ENCODE measurements at places on chromosomes 2 and 18.

GRCh38 chr2:44579837-44580230, 218.1 kb downstream of the CAMKMT start:
- DNase-seq: no peak

GRCh38 chr2:86807133-86807467, 16.4 kb upstream of the CD8A start:
- DNase-seq: no peak

DNA sequence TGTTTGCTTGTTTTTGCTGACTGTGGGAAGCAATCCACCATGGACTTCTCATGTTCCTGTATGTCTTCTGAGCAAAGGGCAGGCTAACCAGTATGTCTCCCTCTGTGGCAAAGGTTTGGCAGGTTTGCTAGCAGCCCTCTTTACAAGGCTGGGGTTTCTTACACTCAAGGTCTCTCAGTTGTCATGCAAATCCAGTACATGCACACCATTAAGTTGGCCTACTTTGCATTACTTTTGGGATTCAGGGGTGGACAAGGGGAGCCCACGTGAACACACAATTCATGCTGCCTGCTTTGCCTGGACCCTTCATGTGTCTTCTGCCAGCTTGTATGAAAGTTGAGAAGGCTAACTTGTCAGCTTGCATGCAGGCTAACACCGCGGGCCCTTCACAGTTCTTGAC, 134.9 kb downstream of the LRRTM4 start:
- DNase-seq: no peak

GRCh38 chr2:69380072-69380917, 6.7 kb downstream of the GFPT1 start:
- DNase-seq: no peak

- DNase-seq: no peak
Measured at GRCh38 chr2:3142961-3143571, 234.6 kb downstream of the EIPR1 start.

DNA sequence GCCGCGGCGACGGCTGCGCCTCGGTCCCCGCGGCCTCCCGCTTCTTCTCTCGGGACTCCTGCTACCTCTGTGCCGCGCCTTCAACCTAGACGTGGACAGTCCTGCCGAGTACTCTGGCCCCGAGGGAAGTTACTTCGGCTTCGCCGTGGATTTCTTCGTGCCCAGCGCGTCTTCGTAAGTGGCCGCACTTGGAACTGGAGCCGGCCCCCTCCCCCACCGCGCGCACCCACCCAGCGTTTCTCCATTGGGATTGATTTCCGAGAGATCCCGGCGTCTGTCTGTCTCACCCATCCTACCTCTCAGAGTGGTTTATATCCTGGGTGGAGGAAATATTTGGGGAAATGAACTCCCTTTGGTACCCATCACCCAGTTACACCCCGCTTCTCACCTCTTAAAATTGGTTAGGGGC, 498 bp downstream of the ITGAV start:
- no peak for DNase-seq

DNA sequence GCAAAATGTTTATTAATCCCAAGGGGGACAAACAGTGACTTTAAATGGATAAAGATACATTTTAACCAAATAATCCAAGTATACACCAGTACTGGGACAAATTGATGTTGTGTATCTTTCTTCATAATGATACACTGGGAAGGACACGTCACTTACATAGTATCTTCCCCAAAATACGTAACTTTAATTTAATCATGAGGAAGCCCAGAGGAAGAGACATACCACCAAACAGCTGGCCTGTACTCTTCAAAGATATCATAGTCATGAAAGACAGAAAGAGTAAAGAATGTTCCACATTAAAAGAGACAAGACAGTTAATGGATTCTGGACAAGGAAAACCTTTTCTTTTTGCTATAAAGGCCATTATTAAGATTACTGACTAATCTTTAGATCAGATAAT, 37.1 kb downstream of the AGFG1 start:
- no peak for DNase-seq

- DNase-seq: no peak
Measured at GRCh38 chr2:46643493-46643892, 164.1 kb downstream of the TMEM247 start.

- peak; percentile 6 for DNase-seq
Measured at GRCh38 chr18:59140302-59140885, 710 bp downstream of the SEC11C start.

DNA sequence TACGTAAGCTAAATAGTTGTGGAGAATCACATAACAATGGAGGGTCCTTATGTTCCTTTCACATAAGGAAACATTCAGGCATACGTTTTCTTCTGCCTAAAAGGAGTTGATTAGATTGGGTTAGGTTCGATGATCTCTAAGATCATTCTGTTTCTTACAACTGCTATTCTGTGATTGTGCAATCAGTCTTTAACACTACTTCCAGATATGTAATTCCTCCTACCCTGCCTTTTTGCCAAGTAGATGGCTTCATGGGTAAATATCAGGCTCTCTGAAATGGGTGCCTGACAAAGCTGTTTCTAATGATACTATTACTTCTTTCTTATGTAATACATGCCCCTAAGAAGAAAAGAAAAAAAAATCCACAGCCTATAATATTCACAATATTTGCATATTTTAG, 321.5 kb downstream of the XIRP2 start:
- no peak for DNase-seq

DNA sequence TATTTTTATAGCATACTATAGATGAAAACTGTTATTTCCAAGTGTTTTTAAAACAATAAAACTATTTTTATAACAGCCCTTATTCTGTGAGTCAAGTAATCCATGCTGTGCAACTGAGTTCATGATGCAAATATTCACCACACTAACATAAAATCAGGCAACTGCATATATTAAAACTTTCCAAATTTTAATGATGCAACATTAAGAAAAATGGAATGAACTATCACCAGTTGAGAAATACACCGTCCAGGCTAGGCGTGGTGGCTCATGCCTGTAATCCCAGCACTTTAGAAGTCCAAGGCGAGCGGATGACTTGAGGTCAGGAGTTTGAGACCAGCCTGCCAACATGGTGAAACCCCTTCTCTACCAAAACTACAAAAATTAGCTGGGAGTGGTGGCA, 114.5 kb downstream of the CDH2 start:
- no peak for DNase-seq

GRCh38 chr2:118363604-118364003, 275.3 kb downstream of the INSIG2 start:
- DNase-seq: no peak

GRCh38 chr2:112835536-112836162, 930 bp downstream of the IL1B start:
- DNase-seq: no peak

- DNase-seq: no peak
Measured at GRCh38 chr18:63267975-63268721, 51.4 kb downstream of the BCL2 start.

DNA sequence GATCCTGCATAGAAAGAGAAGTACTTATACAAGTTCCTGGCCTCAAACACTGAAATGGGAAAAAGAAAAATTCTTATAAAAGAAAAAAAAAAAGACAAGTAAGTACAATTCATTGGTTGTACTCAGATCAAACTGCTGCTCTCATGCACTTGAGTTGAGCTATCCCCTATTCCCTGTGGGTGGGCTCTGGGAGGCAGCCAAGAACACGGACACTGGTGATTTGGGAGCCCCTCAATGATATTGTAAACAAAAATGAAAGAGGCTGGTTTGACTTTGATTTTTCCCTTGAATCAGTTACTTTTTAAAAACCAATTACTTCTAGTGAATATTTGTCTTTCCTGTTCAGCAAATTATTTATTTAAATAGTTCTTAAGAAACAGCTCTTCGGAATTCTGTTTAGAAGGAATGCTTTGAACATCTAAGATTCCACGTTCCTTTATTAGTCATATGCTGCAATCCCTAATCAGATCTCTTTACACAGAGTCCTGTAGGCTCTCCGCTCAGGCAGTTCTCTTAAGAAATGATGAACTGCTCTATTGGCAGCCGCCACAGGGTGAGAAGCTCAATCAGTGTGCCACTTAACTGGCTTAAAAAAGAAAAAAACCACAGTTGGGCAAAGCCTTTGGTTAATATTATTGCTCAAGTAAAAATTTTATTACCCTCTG, 225.1 kb downstream of the TMEM182 start:
- DNase-seq: no peak
